T-helper 1 cell (primary cell): ENCODE measurements at places on chromosomes 11 and 22.

DNA sequence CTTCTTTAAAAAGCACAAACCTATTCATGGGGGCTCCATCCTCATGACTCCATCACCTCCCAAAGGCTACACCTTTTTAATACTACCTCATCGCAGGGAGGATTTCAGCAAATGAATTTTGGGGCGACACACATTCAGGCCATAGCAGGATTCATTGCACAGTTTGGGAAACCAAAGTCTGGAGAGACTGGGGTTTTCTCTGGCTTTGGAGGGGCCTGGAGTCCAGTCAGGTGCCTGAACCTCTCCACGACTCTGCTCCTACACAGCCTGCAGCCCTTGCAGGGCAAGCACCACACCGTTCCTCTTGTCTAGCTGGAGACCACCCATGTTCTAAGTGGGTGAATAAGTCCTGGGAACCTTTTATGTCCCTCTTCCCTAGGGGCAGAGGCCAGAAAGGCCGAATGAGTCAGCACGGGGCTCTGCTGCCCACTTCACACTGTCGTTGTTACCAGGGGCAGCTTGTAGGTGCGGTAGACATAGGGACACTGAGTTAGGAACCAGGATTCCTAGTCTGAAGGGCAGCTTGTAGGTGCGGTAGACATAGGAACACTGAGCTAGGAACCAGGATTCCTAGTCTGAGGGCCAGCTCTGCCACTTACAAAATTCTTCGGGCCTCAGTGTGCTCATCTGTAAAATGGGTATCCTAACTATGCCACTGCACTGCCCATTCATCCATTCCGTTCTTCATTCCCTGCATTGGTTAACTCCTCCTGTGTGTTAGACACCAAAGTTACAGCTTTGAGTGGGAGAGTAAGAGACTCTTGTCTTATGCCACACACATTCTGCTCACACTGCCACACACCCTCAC, 251.7 kb upstream of the B3GAT1 start:
- no peak for DNase-seq

GRCh38 chr22:42680648-42681047, 31.5 kb upstream of the CYB5R3 start:
- DNase-seq = no peak

GRCh38 chr22:40196628-40197360, 19.1 kb downstream of the TNRC6B start:
- DNase-seq = no peak

GRCh38 chr22:47351836-47352579, 589.6 kb downstream of the TBC1D22A start:
- no peak for DNase-seq

GRCh38 chr11:130189492-130190210, 30.1 kb downstream of the ST14 start:
- DNase-seq = no peak

GRCh38 chr11:129888451-129888850, 6.9 kb downstream of the NFRKB start:
- no peak for DNase-seq
